ENCODE measurements at places on chromosomes 12 and 14. TPM values are rescaled to one million over a fixed set of nuclear protein-coding genes. Genes with fewer than 3 reads are reported as not detected.
A peak's percentile ranks its signal among the peaks of the same experiment; 100 is the strongest.

OGFOD2 gene
- 25.6 TPM for polyA plus RNA-seq

POLE2 gene
- polyA plus RNA-seq: 8.1 TPM

SMAGP gene
- 26.3 TPM for polyA plus RNA-seq

ACTR10 gene
- polyA plus RNA-seq: 54.2 TPM

TPH2 gene
- polyA plus RNA-seq: not detected

EXOC3L4 gene
- 0.21 TPM for polyA plus RNA-seq

PLXNC1 gene
- polyA plus RNA-seq: 0.28 TPM

PSEN1 gene
- polyA plus RNA-seq: 9.0 TPM

DNA sequence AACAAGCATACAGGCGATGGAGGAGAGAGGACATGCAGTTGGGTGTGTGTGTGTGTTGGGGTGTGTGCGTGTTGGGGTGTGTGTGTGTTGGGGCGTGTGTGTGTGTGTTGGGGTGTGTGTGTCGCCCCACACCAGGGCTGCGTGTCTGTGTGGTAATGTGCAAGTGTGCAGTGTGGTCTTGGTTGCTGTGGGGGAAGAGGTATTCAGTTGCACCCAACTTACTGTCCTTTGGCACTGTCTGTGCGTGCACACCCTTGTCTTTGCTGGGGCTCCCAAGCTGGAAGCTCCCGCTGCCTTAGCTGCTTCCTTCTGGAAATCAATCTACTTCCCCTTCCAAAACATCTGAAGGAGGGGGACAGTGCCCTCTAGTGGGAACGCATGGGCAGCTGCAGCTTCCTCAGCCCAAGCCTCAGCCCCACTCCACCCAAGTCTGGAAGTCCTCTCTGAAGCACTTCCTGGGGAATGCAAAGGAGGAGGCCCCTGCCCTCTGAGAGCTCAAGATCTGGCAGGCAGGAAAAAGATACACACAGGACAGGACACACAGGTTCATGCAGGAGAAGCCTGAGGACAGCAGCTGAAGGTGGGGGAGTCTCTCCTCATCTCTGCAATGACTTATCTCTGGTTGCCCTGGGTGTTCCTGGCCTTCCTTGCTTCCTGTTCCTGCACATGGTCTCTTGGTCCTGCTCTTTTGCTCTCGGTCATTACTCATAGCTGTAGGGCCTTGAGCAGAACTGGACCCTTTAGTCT is 13.1 kb downstream of the ASIC1 start:
- H3K27me3 ChIP-seq: no peaks in the 10 kb centered on the region
- DNase-seq: peak; percentile 85
- H3K4me1 ChIP-seq: peaks cover 9% of the 10 kb centered on the region
- no peaks in the 10 kb centered on the region for H3K36me3 ChIP-seq
- H3K27ac ChIP-seq: no peak overlapping the region

DNA sequence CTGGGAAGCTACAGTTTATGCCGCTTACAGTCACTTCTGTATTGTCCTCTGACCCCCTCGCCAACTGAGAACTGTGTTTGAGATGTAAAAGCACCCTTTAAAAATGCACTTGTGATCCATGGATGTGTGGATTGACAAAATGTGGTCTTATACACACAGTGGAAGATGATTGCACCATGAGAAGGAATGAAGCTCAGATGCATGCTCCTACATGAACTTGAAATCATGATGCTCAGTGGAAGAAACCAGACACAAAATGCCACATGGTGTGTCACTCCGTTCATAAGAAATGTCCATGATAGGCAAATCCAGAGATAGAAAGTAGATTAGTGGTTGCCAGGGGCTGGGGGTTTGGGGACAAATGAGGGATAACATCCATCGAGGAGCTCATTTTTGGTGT is 58.0 kb downstream of the PITPNM2 start:
- no peak for DNase-seq
- no peaks in the 10 kb centered on the region for H3K36me3 ChIP-seq
- H3K27ac ChIP-seq: no peak overlapping the region
- H3K4me1 ChIP-seq: peaks cover 14% of the 10 kb centered on the region

- H3K4me3 ChIP-seq: no peak overlapping the region
- no peak overlapping the region for H3K27ac ChIP-seq
- no peak for DNase-seq
- H3K4me1 ChIP-seq: no peaks in the 10 kb centered on the region
Measured at GRCh38 chr12:8665759-8666158, 3.1 kb upstream of the MFAP5 start.

DNA sequence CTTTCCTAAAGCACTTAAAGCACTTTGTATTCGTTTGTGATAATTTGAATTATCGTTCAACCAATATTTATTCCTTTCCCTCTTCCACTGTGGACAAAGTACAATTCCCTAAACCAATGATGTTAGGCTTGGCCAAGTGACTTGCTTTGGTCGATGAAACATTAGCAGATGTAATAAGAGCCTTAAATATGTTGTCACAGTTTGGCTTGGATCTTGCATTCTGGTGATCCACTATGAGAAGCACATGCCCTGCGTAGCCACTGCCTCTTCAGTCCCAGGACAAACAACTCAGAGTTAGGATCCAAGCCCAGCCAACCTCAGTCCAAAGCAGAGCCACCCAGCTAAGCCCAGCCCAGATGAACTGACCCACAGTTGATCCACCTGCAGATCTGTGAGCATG is 8.4 kb upstream of the C12orf75 start:
- no peaks in the 10 kb centered on the region for H3K27me3 ChIP-seq
- DNase-seq: no peak
- peak overlapping the region; percentile 96 for H3K27ac ChIP-seq
- no peaks in the 10 kb centered on the region for H3K36me3 ChIP-seq
- no peak overlapping the region for H3K4me3 ChIP-seq

GRCh38 chr12:5733136-5733755 is 211.8 kb downstream of the ANO2 start:
- no peak for DNase-seq
- H3K27ac ChIP-seq: no peak overlapping the region
- no peaks in the 10 kb centered on the region for H3K36me3 ChIP-seq

GRCh38 chr12:87280356-87280755 is 748.8 kb downstream of the C12orf50 start:
- no peak overlapping the region for H3K27ac ChIP-seq
- no peak for DNase-seq
- no peaks in the 10 kb centered on the region for H3K27me3 ChIP-seq

DNA sequence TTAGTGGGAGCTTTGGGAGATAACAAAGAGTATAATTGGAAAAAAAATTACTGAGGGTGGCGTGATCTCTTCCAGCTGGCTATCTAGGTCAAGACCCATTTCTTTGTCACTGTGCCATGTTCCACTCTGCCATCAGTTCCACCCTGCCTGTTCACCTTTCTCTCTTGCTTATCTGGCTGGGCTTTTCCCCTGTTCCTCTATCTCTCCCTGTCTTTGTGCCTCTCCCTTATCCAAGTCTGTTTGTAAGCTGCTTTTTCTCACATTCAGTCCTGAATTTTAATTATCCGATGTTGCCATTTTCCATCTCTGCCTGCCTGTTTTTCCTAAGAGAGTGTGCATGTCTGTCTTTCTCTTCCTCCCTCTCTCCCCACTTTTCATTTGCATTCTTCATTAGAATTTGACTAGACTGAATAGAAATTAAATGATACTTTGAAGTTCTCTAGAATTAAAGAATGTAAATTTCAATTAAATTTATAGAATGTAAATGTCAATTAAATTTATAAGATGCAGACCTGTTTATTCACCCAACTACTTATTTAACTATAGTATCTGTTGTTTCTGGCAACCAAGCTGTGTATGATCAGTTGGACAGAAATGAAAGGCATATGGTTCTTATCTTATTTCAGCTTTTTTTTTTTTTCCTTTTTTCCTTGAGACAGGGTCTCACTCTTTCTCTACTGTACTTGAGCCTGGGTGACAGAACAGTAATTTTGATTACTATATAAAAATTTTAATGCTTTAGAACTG is 40.9 kb upstream of the A2ML1 start:
- DNase-seq: peak; percentile 50
- no peak overlapping the region for H3K4me3 ChIP-seq
- H3K27me3 ChIP-seq: no peaks in the 10 kb centered on the region
- H3K4me1 ChIP-seq: peaks cover 15% of the 10 kb centered on the region
- H3K36me3 ChIP-seq: peaks cover 37% of the 10 kb centered on the region

DNA sequence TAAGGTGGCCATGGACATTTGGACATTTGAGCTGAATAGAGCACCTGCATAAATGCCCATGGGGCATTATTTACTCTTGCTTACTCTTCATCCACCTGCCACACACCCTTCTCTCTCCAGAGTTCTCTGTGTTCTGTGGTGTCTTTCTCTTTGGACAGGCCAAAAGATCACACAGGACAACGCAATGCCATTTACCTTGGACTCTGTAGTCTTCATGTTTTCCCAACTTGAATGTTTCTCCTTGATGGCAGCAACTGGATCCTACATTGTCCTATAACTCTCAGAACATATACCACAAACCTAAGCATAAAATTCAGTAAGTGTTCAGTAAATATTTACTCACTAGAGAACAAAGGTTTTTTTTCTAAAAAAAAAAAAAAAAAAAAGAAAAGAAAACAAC is 41.7 kb upstream of the PTHLH start:
- no peak overlapping the region for H3K27ac ChIP-seq
- H3K27me3 ChIP-seq: no peaks in the 10 kb centered on the region
- no peaks in the 10 kb centered on the region for H3K36me3 ChIP-seq

GRCh38 chr12:68915055-68915454 is 17.9 kb downstream of the CPM start:
- peak overlapping the region; percentile 92 for H3K27ac ChIP-seq
- no peaks in the 10 kb centered on the region for H3K4me1 ChIP-seq
- no peaks in the 10 kb centered on the region for H3K27me3 ChIP-seq
- H3K4me3 ChIP-seq: no peak overlapping the region

DNA sequence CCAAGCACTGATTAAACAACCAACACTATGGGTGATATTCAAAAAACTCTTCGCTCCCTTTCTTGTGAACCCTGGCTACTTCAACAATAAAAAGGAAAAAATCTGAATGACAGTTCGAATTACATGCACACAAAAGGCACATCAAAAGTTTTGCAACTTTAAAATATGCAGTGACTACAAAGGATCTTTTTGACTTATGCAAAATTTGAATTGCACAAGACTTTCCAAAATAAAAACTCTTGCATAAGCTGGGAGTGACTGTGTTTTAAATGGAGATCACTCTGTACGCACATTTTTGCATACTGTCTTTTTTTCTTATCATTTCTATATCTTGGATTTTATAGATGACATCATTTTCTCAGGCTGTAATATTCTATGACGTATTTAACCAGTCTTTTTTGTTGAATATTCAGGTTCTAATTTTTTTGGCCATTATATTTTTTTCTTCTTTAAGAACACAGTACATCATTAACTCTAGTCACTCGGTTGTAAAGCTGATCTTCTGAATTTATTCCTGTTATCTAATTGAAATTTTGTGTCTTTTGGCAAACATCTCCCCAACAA is 667.6 kb upstream of the TBX3 start:
- H3K27me3 ChIP-seq: no peaks in the 10 kb centered on the region
- H3K27ac ChIP-seq: no peak overlapping the region
- no peak for DNase-seq
- no peak overlapping the region for H3K4me3 ChIP-seq

DNA sequence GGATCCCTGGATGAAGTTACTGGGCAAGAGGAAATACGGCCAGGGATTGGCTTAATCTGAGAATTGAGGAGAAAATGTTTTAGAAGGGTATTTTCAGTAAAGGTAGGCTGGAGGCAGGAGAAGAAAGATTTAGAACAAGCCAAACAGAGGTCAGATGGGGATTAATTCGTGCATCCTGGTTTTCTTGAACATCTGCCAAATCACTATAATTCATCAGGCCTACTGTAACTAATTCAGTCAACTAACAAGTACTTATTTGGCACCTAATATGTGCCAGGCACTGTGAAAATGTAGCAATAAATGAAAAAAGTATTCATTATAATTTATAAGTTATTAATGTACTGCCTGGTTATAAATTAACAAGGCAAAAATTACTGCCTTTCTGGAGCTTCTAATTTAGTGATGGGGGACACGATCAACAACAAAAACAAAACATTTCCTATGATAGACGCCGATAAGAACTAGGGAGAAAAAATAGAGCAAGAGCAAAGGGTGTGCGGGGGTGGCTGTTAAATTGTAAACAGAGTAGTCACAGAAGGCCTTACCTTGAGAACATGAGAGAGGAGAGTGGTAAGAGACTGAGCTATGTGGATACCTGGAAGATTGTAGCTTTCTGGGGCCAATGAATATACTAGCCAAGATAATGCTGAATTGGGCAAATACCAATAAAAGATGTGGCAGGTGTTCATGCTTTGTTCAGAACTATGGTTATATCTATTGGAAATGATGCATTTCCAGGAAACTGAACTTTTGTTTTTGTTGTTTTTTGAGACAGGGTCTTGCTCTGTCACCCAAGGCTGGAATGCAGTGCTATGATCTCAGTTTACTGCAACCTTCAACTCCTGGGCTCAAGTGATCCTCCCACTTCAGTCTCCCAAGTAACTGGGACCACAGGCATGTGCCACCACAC is 34.0 kb downstream of the DUSP16 start:
- no peak overlapping the region for H3K27ac ChIP-seq
- H3K27me3 ChIP-seq: no peaks in the 10 kb centered on the region
- DNase-seq: no peak
- no peak overlapping the region for H3K4me3 ChIP-seq
- H3K4me1 ChIP-seq: no peaks in the 10 kb centered on the region

GRCh38 chr12:29245246-29245645 is 96.2 kb downstream of the FAR2 start:
- H3K27ac ChIP-seq: no peak overlapping the region
- H3K36me3 ChIP-seq: no peaks in the 10 kb centered on the region
- H3K4me3 ChIP-seq: no peak overlapping the region
- H3K4me1 ChIP-seq: peaks cover 18% of the 10 kb centered on the region

GRCh38 chr12:51424094-51424661 is 453 bp upstream of the SLC4A8 start:
- peak overlapping the region; percentile 88 for H3K27ac ChIP-seq
- no peaks in the 10 kb centered on the region for H3K27me3 ChIP-seq
- no peak for DNase-seq
- no peaks in the 10 kb centered on the region for H3K36me3 ChIP-seq

- no peaks in the 10 kb centered on the region for H3K36me3 ChIP-seq
- peaks cover 9% of the 10 kb centered on the region for H3K4me1 ChIP-seq
- no peak overlapping the region for H3K27ac ChIP-seq
- no peak for DNase-seq
Measured at GRCh38 chr14:75391953-75392352, 35.9 kb upstream of the JDP2 start.

GRCh38 chr12:88579601-88580050 is 645 bp downstream of the KITLG start:
- H3K36me3 ChIP-seq: no peaks in the 10 kb centered on the region
- no peaks in the 10 kb centered on the region for H3K27me3 ChIP-seq
- no peak overlapping the region for H3K27ac ChIP-seq
- H3K4me3 ChIP-seq: peak overlapping the region; percentile 66
- peak; percentile 66 for DNase-seq

All from SK-N-SH (cell line).